ENCODE measurements at places on chromosomes 6 and 20. TPM values are rescaled to one million over a fixed set of nuclear protein-coding genes. Genes with fewer than 3 reads are reported as not detected.

- DNase-seq, result no peak
These were observed 68.3 kb upstream of the BTBD3 start for GRCh38 chr20:11849270-11849915.

The MYB gene
- total RNA-seq, result 0.58 TPM

GRCh38 chr6:132736239-132736638 lies 21.5 kb downstream of the VNN2 start:
- DNase-seq, result no peak

The MAS1 gene
- not detected for total RNA-seq

The PAX1 gene
- not detected for total RNA-seq

The PERP gene
- total RNA-seq, result 123 TPM

DNA sequence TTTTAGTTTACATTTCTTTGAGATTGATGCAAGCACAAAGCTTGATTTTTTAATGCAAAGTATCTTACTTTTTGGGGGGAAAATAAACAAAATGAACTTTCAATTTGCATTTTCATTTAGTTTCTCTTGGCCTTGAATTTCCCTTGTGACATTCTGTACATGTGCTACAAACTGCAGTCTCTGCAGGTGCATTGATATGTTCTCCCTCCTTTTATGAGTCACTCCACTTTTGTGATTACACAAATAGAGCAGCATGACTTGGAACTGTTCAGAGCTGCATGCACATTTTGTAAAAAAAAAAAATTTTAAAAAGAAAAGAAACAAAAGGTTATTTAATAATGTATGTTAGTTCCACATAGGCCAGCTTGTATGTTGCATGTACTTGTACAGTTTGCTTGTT lies 220.0 kb upstream of the KCNQ5 start:
- DNase-seq, result no peak

GRCh38 chr6:40778196-40778595 lies 191.0 kb upstream of the LRFN2 start:
- no peak for DNase-seq

DNA sequence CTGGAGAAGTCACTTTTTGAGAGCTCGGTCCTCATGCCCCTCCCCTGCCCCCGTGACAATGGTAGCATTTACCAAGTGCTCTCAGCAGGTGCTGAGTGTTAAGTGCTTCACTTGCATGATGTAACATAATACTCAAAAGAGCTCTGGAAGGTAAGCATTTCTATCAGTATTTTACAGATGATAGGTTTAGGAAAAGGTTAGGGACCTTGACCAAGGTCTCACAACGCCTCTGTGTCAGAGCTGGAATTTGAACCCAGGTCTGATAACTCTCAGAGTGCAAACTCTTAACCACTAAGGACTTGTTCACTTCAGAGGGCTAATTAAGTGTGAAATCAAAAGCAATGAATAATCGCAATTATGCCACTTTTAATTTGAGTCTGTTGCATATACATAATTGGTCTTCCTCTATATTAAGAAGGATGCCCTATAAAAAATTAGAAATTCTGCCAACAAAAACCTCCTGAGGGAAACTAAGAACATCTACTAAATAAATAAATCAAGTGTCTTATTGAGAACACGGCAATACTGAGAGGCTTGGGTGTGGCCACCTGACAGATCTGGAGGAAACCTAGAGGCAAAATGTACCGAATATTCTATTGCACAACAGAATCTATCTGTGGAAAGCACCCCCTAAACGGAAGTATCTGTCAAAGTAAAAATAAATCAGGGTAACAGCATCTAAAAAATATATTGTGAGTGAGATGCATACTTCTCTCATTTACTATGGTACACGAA lies 109.8 kb downstream of the BACH2 start:
- no peak for DNase-seq

DNA sequence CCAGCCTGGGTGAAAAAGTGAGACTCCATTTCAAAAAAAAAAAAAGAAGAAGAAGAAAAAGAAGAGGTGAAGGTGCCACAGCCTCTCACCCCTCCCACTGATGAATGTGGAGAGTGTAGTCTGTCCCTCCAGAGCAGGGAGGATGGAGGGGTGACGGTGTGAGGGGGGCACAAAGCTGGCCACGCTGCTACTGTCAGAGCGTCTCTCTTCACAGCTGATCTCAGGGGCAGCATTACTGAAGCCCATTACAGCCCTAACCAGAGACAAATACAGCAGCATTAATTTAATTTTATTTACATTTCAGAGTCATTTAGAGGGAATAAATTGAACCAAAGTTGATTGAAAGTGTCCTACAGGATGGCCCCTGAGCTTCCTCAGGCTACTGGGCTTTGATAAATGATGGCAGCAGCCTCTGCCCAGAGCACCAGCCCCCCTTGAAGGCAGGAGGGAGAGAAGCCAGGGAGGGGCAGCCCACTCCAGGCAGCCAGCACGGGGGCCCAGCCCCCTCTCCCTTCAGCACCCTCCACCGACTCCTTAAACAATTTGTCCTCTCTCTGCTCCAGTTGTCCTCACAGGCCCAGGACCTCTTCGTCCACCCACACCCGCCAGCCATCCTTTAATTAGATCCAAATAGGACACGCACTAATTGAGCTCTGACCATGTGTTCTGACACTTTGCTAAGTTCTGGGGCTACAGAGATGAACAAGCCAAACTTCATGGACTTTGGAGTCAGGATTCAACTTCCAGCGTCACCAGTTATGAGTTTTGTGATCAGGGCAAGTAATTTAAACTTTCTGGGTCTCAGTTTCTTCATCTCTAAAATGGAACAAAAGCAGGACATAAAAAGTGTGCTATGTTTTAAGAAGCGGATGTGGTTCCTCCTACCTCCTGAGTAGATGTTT lies 18.6 kb upstream of the ZFAND3 start:
- no peak for DNase-seq

DNA sequence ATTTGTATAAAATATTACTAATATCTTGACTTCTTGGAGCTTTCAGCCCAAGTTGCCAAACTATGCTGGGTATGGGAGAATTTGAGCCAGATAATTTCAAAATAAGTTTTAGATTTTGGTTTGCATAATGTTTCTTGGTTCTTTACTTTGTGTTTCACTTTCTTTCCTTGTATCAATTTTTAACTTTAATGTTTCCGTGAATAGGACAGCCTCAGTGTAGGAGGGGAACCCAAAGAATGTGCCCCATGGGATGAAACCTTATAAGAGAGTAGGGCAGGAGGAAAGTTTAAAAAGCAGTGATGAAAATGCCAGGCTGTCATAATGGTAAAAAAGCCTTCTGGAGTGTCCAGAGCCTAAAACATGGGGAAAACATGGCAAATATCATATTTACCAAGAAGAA lies 252.4 kb upstream of the IRAK1BP1 start:
- no peak for DNase-seq

DNA sequence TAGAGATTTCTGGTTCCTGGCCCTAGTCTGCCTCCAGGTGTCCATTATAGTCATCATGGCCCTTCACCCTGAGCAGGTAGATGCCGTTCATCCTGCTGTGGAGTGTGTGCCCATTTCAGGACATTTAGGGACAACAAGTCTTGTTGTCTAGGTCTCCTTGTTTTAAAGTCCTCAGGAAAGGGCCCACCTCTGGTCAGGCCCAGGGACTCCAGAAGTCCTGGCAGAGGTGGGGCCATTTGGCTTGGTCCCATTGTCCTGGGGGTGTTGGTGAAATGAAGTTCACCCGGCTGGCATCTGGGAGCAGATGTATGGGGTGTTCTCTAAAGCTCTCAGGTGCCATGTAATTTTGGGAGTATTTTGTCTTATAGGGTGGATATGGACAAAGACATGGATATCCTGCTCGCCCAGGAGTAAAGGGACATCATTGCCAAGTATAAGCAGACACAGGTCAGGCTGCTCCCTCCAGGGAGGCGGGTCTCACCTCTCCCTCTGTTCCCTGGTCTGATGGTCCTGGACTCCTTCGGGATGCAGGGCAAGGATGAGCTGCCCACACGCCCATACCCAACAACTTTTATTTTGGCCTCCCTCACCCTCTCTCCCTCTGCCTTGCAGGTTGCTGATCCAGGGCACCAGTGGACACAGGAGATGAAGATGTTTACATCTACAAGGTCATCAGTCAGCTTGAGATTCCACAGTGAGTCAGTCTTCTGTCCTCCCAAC lies 31.7 kb upstream of the MAS1L start:
- DNase-seq, result no peak

DNA sequence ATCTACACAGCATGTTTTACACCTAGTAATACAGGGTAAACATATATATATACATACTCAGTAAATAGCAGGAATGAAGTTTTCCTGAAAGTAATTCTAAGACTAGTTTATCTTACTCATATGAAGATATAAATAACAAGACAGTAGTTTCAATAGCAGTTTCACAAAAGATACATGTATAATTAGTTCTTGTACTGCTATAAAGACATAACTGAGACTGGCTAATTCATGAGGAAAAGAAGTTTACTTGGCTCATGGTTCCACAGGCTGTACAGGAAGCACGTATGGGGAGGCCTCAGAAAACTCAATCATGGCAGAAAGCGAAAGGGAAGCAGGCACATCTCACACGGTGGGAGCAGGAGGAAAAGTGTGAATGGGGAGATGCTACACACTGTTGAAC lies 16.9 kb downstream of the RARS2 start:
- no peak for DNase-seq

- DNase-seq, result no peak
These were observed 105.8 kb downstream of the SLX4IP start for GRCh38 chr20:10540636-10541493.

DNA sequence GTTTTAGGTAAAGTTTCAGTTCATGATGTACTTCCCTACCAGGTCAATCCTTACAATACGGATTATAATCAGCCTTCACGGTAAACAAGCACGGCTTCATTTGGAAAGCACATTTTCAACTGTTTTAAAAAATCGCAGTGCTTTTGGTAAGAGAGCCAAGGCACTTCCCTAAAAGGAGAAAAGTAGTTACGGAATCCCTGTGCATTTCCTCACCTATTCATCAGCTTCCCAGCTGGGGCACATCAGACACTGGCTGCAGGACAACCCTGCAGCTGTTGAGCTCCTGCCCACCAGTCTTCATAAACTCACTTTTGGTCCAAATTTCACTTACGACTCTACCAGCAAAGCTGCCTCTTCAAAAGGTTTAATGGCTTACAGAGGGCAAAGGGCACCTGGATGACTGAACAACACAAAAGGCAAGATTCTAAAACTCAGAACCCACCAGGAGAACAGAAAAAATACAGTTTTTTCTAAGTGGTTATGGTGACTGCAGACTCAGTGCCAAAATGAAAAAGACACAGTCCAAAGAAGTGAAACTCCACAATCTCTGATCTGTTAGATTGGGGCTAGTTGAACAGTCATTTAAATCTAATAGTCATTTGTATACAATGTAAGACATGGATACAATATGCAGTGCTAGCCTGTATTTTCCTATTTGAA lies 7.5 kb downstream of the SNX5 start:
- DNase-seq, result no peak

- no peak for DNase-seq
These were observed 66.4 kb upstream of the BHLHE23 start for GRCh38 chr20:63072991-63073737.

GRCh38 chr20:39775110-39775509 lies 813.0 kb downstream of the DHX35 start:
- DNase-seq, result no peak

The VARS2 gene
- 16.9 TPM for total RNA-seq

DNA sequence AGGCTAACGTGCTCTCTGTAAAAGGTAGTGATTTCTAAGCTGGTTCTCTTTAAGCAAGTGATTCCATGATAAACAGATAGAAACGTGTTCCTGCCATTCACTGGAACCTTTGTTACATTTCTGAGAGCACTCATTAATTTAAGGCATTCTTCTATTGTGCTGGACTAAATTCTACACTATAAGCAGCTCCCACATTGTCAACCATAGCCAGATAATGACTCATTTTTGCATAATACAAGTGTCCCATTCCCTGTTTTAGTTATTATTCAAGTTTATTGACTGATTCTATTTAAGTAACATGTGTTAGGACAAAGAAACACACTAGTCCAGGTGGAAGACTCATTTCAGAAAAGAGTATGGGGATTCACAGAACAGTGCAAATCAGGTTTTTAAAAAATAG lies 13.5 kb upstream of the XRN2 start:
- DNase-seq, result no peak

GRCh38 chr20:25084626-25085187 lies 2.8 kb upstream of the VSX1 start:
- no peak for DNase-seq

All from esophagus muscularis mucosa (tissue), 4 donors.